ENCODE measurements at places on chromosomes 6 and 20.
A peak's percentile ranks its signal among the peaks of the same experiment; 100 is the strongest.

DNA sequence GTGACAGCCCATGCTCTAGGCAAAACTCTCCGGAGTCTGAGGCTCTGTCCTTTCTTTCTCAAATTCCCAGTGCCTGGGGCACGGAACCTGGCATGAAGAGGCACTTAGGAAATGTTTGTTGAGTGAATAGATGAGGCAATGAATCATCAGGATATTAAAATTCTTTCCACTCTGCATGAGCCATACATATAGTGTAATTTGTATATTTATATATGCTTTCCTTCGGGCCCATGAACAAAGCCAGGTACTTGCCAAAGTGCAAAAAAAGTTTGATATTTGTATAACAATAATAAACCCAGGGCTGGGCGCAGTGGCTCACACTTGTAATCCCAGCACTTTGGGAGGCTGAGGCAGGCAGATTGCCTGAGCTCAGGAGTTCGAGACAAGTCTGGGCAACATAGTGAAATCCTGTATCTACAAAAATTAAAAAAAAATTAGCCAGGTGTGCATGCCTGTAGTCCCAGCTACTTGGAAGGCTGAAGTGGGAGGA is 212.3 kb upstream of the ZNF217 start:
- DNase-seq = no peak

DNA sequence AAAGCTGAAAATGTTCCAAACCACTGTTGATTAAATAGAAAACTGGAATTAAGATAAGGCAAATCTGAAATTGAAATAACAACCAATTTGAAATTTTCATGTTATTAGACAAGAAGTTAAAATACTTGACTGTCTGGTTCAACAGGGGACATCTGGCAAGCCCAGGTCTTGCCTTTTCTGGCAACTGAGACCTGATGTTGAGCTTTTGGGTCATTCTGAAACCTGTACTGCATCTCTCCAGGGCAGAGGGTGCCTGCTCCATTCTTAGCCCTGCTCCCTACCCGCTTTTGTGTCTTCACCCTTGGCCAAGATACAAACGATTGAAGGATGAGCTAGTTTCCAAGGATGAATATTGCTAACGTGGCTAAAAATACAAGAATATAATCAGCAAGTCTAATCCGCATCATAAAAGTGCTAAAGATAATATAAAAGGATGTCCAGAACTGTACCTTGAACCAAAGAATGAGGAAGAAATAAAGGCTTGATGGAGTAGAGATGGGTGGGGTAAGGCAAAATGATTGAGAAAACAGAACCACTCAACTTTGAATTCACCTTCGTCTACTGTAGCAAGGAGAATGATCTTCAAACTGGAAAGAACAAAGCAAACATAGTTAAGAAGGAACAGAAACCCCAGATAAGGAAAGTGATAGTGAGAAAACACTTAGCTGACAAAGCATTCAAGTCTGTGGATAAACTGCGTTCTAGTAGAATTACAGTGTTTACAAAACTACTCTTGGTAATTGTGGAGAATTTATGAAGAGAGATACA is 109.8 kb upstream of the MAN1A1 start:
- DNase-seq = no peak

DNA sequence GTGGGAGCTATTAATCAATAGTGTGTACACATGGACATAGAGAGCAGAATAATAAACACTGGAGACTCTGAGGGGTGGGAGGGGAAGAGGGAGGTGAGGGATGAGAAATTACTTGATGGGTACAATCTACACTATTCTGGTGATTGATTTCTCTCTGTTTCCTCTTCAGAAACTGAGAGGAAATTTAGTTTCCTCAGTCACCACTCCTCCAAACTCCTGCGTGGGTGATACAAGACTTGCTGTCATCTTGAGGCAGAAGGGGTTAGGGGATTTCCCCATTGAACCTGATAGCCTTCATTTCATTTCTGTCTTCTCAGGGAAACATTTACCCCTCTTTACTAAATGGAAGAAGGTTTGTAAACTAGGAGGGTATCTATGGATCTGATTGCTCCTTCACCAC is 84.3 kb upstream of the ESR1 start:
- DNase-seq = no peak

GRCh38 chr20:38078084-38078483 is 44.5 kb downstream of the RPRD1B start:
- DNase-seq = no peak

GRCh38 chr6:139868576-139868975 is 494.1 kb upstream of the CITED2 start:
- no peak for DNase-seq

GRCh38 chr6:15596186-15596896 is 66.5 kb downstream of the DTNBP1 start:
- no peak for DNase-seq

- no peak for DNase-seq
Measured at GRCh38 chr6:87922196-87922946, 125.3 kb upstream of the SPACA1 start.

DNA sequence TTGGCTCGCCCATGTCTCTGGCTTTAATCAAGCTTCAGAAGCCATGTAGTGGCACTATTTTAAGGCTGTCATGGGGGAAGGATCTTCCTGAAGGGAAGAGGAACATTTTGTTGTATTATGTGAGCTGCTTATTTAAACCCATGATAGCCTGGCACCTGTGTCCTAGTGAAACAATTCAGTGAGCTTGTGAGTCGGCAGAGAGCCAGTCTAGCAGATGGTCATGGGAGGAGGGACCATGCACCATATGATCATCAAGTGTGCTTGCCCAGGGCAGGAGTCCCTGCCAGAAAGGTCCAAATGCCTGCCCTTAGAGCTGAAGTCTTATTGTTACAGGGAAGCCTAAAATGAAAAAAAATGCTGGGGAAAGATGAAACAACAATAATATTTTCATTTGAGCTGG is 132.9 kb downstream of the PRDM13 start:
- no peak for DNase-seq

DNA sequence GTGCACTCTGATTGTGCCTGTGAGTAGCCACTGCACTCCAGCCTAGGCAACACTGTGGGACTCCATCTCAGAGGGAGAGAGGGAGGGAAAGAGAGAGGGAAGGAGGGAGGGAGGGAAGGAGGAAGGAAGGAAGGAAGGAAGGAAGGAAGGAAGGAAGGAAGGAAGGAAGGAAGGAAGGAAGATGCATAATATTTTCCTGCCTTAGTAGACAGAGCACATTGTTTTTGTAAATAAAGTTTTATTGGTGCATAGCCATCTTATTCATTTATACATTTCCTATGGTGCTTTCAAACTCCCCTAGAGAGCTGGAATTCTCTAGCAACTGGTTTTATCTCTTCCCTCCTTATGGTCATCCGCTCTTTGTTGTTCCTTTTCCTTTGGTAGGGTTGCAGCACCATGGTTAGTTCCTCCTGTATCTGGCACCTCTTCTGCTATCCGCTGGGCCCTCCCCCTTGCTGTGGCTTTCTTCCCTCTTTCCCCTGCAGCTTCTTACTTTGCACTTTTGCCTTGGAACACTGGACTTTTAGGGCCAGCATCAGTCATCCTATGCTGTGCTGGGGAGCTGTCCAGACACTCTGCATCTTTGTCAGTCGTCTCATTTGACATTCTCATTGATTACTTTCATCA is 20.2 kb downstream of the GPR6 start:
- DNase-seq = no peak

- peak; percentile 5 for DNase-seq
Measured at GRCh38 chr20:40160097-40160550, 528.9 kb downstream of the MAFB start.

GRCh38 chr6:56193846-56194245 is 53.5 kb downstream of the COL21A1 start:
- DNase-seq = no peak

GRCh38 chr6:140183881-140184280 is 809.4 kb upstream of the CITED2 start:
- DNase-seq = peak; percentile 31

DNA sequence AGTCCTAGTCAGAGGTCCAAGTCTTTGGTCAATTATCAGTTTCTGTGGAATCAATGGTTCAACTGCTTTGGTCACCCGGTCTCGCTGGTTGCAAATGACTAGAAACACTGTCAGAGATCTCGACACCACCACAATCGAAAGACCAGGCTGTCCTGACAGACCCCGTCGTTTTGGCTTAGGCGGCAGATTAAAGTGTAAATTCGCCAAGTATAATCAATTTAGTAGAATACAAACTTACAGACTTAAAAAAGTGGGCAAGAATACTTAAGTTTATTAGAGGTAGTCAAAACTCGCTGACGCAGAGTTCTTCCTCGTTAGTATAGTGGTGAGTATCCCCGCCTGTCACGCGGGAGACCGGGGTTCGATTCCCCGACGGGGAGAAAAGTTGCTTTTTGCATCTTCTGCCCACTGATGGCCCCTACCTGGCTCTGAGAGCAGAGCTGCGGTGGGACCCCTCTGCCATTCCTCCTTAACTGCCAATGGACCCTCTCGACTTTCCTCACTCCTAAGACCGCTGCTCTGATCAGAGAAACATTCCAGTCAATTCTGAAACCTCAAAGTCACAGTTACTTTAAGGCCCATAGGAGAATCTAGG is 30.6 kb upstream of the ZNF184 start:
- DNase-seq = peak; percentile 57

- no peak for DNase-seq
Measured at GRCh38 chr20:41497186-41497895, 120.8 kb downstream of the CHD6 start.

- DNase-seq = no peak
Measured at GRCh38 chr6:42979523-42980177, 669 bp upstream of the PEX6 start.

GRCh38 chr6:27806981-27807440 is 105.2 kb downstream of the OR2B2 start:
- DNase-seq = no peak

DNA sequence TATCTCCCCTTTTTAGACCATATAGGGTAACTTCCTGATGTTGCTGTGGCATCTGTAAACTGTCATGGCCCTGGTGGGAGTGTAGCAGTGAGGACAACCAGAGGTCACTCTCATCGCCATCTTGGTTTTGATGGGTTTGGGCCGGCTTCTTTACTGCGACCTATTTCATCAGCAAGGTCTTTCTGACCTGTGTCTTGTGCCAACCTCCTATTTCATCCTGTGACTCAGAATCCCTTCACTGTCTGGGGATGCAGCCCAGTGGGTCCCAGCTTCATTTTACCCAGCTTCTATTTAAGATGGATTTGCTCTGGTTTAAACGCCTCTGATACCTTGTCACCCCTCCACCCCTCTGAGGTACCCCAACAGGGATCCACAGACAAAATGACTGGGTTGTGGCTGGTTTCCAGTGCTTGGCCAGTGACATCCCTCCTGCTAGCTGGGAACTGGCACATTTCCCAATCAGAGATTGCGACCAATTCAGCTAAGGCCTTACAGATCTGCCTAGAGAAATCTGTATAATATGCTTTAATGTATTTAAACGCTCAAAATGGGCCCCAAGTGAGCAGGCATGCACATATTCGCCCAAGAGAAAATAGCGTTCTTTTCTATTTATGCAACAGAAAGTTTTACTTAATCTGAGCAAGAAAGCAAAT is 315.6 kb upstream of the QKI start:
- DNase-seq = no peak

DNA sequence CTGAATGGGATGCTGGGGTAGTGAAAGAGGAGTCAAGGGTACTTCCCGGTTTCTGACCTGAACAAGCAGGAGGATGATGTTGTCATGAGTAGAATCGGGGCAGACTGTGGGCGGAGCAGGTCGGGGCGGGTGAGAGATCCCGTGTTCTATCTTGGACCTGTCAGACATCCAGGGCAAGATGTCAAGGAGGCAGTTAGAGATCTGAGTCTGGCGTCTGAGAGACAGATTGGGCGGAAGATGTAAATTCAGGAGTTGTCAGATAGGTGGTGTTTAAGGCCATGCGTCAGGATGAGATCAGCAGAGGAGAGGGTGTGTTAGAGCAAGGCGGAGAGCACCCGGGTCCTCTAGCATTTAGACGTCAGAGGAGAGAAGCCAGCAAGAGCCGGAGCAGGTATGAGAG is 115.5 kb downstream of the DLGAP4 start:
- no peak for DNase-seq

GRCh38 chr6:34920097-34920496 is 31.0 kb downstream of the ANKS1A start:
- no peak for DNase-seq

DNA sequence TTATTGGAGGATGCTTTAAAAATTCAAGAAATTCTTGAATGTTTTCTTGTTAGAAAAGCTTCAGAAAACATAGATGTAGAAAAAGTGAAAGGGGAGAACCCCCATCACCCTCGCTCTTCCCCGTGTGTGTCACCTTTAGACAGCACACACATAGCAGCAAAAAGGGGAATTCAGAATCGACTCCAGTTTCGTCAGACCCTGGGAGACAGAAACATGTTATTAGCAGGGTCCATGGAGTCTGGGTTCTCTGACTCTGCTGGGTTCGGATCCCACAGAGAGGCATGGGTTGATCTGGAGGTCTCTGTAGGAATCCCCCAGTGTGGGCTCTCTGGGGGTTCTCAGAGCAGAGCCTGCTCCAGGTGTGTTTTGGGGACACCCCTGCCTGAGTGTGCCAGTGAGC is 43.7 kb downstream of the ARHGAP40 start:
- DNase-seq = no peak

GRCh38 chr6:11917951-11918738 is 94.0 kb upstream of the HIVEP1 start:
- peak; percentile 82 for DNase-seq

GRCh38 chr6:21710216-21710615 is 116.7 kb downstream of the SOX4 start:
- no peak for DNase-seq

GRCh38 chr6:89640804-89641203 is 2.3 kb upstream of the LYRM2 start:
- DNase-seq = no peak

- no peak for DNase-seq
Measured at GRCh38 chr20:25247000-25247517, 826 bp upstream of the PYGB start.

DNA sequence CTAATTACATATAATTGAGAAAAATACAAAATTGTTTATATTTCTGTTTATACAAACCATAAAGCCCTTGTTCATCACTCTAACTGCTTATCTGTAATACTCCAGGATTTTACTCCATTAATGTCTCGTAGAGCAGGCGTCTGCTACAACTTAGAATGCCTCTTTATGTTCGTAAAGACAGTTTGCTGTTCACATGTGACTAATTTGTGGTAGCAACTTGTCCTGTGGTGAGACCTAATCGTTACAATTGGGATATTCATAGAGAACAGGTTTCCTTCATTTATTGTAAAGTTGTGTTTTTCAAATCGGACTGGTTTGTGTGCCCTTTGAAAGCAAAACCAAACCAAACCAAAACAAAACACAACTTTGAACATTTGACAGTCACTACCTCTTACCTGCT is 149.7 kb downstream of the ASCC3 start:
- no peak for DNase-seq

GRCh38 chr6:106125925-106126435 is 39.8 kb downstream of the PRDM1 start:
- DNase-seq = no peak

DNA sequence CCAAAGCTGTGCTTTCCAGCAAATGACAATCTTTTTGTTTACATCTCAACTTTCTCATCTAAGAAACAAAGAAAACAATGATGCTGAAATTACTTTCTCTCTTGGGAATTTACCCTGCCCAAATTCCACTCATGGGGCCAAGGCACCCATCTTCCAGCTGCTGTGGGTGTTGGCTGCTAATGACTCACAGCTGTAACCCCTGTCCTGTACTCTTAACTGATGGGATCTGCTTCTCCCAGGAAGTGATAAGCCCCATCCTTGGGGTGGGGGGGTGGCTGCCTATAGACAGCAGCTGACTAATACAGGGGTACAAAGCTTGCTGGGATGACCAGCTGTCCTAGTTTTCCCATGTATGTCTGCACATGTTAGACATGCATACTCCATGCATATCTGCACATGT is 938.6 kb downstream of the C6orf118 start:
- DNase-seq = no peak
